ENCODE measurements at places on chromosomes 4 and X. TPM values are rescaled to one million over a fixed set of nuclear protein-coding genes. Genes with fewer than 3 reads are reported as not detected.
A peak's percentile ranks its signal among the peaks of the same experiment; 100 is the strongest.

DNA sequence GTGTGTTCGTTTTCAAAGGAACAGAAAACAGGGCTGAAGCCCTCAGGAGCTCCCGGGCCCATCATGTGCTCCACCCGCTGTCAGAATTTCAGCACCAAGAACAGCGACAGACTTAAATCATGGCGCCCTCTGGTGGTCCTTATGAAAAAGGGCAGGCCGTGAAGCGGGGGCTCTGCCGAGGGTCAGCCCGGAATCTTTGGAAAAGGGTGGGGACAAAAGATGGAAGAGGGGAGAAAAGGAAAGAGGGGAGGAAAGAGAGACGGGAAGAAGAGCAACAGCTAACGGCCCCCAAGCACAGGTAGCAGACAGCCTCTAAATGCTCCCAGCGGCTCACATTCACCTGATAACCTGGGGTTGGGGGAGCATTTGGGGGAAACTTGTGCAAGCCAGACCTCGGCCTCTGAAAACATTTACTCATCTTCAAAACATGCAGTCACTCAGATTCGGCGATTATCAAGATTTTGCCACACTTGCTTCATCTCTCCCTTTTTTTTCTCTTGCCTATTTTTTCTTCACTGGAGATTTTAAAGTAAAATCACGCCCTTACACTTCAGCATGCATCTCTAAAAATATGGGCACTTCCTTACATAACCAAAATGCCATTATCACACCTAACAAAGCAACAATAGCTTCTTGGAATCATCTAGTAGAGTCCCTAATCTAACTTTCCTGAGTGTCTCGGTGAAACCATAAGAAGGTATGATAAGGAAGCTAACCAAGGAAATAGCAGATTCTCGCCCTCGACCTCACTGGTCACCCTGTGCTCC lies 28.1 kb upstream of the MAN2B2 start:
- peak; percentile 62 for DNase-seq

GRCh38 chr4:89410687-89411086 lies 103.1 kb upstream of the GPRIN3 start:
- DNase-seq = no peak

ANXA3 gene
- polyA plus RNA-seq = 52.1 TPM

GRCh38 chr4:106615410-106615945 lies 246.9 kb upstream of the GIMD1 start:
- no peak for DNase-seq

DNA sequence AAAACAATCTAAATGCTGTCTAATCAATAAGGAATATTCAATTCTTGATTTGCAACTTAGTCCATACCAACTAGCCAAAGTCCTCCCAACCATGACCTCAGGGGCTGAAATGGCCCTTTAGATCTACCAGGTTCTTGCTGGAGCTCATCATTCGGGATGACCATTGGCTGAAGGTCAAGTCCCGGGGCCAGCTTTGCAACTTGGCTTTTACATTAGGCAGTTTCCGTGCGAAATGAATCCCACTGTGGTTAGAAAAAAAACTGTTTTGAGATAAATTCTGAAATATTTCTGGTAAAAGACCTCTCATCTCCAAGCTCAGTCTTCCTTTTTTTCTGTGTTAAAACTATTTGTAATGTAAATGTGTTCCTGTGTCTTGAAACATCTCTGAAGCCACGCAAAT lies 178.6 kb downstream of the TENM3 start:
- DNase-seq = no peak

GRCh38 chr4:158159718-158160094 lies 13.1 kb downstream of the GASK1B start:
- no peak for DNase-seq

DNA sequence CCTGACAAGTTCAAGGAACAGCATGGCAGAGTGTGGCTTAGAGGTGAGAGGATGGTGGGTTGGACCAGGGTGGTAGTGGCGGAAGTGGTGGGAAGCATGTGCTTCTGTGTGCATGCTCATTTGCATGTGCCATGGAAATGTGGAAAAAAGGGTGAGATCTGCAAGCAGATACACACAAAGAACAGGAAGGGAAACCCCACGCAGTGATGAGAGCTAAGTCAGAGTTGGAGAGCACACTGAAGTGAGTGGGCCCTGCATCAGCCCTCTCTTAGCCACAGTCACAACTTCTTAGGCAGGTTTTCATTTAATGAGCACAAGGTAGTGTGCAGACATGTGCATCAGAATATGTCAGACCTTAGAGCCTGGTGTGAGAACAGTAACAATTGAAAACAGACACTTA lies 483.8 kb downstream of the AFF2 start:
- no peak for DNase-seq

DNA sequence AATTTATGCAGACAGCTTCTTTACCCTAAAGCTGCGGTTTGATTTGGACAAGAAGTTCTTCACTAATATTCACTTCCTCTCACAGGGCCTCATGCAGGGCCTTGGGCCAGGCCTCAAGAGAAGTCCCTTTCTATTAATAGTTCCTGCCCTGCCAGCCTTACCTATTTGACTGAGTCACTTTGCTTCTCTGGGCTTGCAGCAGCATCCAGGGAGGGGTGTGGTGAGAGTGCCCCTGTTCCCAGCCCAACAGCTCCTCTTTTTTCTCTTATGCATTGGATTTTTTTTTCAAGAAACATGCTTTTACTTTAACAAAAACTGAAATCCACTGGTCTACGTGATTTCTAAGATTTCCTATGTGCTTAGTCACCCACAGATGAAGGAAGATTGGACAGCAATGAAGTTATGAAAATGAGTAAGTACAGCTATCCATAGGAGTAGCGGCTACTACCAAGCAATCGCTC lies 26.7 kb downstream of the FAM156B start:
- DNase-seq = no peak

- DNase-seq = no peak
These were observed 113.2 kb upstream of the PPP2R3B start for GRCh38 chrX:499870-500364.

DNA sequence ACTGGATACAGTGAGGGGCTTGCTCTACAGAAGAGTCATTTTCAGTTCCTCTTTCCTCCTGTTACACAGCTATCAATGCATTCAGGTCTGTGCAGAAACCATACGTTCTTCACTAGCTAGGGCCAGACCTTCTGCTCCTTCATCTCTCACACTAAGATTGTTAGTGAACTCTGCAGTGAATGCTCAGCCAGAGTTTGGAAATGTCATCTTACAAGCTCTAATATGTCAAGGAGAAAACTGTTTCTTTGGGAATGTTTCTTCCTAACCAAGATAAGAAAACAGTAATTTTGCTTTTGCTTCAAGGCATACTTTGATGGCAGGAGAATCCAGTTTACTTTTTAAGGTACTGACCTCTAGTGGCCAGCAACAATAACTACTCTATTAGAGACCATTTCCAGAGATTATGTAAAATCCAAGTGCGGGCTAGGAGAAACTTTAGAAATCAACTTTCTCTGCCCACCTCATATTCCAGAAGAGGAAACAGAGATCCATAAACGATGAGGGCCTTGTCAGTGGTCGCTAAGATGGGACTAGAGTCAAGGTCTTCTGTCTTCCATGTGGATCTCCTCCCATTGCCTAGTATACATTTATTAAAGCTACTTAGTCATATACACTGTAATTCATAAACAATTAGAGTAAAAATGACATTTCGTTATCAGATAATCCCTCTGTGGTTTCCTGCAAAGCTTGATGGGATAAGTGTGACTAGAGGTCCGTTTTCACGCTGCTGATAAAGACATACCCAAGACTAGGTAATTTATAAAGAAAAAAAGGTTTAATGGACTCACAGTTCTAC lies 12.1 kb upstream of the CC2D2A start:
- no peak for DNase-seq

DNA sequence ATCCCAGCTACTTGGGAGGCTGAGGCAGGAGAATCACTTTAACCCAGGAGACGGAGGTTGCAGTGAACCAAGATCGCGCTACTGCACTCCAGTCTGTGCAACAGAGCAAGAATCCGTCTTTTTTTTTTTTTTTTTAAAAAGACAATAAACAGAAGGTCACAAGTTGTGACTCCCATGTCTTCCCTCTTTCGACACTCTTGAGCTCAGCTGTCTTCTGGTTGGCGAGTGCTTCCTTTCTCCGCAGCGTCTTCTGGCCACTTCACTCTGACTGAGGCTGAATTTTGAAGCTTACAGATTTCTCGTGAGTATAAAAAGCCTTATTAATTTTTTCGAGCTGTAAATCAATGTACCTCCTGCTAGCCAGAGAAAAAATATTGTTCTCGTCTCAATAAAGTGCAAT lies 124.9 kb downstream of the STOX2 start:
- DNase-seq = no peak

RBMXL3 gene
- not detected for polyA plus RNA-seq

UGT2A1 gene
- not detected for polyA plus RNA-seq

ASB12 gene
- 0.39 TPM for polyA plus RNA-seq

PLXNB3 gene
- 1.0 TPM for polyA plus RNA-seq

- DNase-seq = no peak
These were observed 21.0 kb upstream of the TBC1D14 start for GRCh38 chr4:6888506-6889071.

DNA sequence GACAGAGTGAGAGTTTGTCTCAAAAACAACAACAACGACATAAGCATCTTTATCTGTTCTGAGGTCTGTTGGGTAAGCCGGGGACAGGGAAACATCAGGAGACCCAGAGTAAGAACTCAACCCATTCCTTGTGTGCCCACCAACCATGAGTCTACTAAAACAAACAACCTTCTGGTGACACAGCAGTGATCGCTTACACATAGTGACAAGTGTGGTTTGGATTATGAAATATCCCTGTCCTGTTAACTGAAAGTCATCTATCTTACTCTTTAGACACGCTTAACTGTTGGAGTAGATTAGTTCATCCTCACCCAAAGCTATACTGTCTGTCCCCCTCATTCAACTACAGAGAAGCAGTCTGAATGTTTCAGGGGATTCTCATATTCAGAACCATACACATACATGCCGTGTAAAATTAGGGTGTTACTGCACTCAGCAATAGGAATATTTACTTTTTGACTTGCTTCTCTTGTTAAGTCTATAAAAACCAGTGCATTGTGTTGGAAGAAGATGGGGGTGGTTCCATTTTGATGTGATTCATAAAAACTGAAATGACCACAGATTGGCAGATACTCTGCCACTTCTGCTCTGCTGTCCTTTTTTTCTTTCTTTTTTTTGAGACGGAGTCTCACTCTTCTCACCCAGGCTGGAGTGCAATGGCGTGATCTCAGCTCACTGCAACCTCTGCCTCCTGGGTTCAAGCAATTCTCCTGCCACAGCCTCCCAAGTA lies 27.4 kb downstream of the PHKA2 start:
- DNase-seq = no peak

COL4A6 gene
- polyA plus RNA-seq = 14.1 TPM

DNA sequence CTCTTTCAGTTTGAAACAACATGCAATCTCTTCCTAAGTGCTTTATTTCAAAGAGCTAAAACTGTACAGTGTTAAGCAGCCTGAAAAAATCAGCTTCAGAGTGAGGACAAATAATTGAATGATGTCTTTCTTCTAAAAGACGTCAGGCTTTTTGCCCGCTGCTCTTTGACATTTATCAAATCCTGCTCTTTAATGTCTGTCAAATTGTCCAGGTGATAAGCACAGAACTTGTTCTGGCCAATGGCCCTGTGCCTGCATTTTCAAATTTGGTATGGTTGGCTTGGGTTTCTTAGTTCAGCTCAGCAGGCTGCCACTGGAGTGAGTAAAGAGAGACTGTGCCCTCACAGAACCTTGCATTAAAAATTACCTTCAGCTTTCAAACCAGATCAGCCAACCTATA lies 712.9 kb upstream of the LCORL start:
- DNase-seq = no peak

GRCh38 chrX:108090491-108091263 lies 665 bp downstream of the PSMD10 start:
- DNase-seq = peak; percentile 4

DNA sequence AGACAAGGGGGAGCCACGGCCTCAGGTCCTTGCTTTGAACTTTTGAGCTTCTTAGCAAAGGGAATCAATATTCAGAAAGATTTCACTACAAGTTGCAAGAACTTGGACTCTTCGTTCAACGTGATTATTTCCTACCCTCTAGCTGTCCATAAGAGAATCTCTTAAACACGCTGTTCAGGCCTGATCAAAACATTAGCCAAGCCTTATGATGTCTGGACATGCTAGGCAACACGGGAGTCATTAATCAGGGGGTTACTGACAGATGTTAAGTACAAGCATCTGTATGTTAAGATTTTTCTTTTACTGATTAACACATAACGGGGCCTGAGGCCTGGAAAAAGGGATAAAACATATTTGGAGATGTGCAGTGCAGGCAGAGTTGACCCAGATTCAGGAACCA lies 138.9 kb upstream of the IL1RAPL2 start:
- no peak for DNase-seq

GRCh38 chr4:6031846-6032245 lies 13.6 kb upstream of the C4orf50 start:
- DNase-seq = no peak

PABPC5 gene
- 5.5 TPM for polyA plus RNA-seq

- DNase-seq = no peak
These were observed 6.9 kb downstream of the ATP7A start for GRCh38 chrX:77917294-77917933.

MAGED4 gene
- polyA plus RNA-seq = 45.3 TPM

DNA sequence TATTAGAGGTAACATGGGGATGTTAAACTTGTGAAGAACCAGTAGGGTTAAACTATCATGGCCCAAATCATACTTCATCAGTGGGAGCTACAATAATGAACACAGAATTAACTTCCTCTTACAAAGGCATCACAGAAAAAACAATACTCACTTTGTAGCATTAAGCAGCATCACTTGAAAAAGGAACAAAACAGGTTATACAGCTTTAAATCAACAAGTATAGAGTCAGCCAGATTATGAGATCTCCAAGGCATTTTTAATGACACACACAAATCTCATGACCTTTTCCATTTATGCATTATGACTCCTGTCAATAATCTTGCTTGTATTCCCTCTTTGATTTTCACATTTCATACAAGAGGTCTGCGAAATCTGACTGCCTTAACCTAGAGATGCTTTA lies 18.3 kb downstream of the FBXL5 start:
- DNase-seq = no peak

DNA sequence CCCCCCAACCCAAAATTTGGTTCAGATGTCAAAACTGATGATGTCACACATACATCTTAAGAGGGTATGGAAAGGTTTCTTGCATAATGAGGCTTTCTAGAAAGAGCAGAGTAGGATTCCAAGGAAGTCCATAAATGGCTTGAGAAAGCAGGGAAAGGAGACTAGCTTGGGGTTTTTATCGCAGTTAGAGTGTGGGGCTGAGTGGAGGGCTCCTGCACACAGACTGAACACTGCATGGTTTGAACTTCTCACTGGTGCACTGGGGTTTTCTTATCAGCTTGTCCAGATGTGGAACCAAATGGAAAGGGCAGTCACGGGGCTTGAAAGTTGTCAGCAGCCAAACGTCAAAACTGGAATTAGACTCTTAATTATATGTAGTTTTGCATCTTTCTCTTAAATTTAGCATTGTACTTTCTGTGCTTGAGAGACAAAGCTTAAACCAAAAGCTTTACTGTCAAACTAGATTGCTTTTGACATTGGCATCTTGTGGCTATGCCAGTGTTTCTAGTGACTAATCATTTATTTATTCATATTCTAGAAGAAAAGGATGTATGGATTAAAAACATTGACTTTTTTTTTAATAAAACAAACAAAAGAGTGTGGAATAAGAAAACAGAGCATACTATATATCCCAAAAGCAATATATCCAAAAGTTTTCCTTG lies 78.3 kb upstream of the STIM2 start:
- no peak for DNase-seq

- no peak for DNase-seq
These were observed 1593.2 kb downstream of the C4orf33 start for GRCh38 chr4:130689181-130689580.

Measured in renal cortex interstitium (tissue), 15 donors.